ENCODE measurements at places on chromosomes 12 and 14. TPM values are rescaled to one million over a fixed set of nuclear protein-coding genes. Genes with fewer than 3 reads are reported as not detected.

ACSM4 gene
- total RNA-seq, result not detected

CLECL1 gene
- not detected for total RNA-seq

CCER1 gene
- not detected for total RNA-seq

KITLG gene
- total RNA-seq, result 7.8 TPM

ITGB7 gene
- total RNA-seq, result 1.2 TPM

TSPAN11 gene
- total RNA-seq, result 3.9 TPM

GTF2A1 gene
- 53.5 TPM for total RNA-seq

ITFG2 gene
- total RNA-seq, result 22.9 TPM

CATSPERB gene
- total RNA-seq, result 0.30 TPM

DNA sequence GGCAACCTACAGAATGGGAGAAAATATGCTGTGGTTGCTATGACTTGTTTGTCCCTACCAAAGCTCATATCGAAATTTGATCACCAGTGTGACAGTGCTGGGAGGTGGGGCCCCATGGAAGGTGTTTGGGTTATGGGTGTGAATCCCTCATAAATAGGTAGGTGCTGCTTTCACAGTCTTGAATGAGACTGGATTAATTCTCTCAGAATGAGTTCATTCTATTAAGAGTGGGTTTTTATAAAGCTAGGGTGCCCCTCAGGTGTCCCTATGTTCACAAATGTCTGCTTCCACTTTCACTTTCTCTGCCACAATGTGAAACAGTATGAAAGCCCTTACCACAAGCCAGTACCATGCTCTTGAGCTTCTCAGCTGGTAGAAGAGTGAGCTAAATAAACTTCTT, 133.5 kb downstream of the CPNE8 start:
- H3K27ac ChIP-seq, result no peak overlapping the region
- no peak for DNase-seq
- no peaks in the 10 kb centered on the region for H3K4me1 ChIP-seq
- H3K36me3 ChIP-seq, result no peaks in the 10 kb centered on the region

DNA sequence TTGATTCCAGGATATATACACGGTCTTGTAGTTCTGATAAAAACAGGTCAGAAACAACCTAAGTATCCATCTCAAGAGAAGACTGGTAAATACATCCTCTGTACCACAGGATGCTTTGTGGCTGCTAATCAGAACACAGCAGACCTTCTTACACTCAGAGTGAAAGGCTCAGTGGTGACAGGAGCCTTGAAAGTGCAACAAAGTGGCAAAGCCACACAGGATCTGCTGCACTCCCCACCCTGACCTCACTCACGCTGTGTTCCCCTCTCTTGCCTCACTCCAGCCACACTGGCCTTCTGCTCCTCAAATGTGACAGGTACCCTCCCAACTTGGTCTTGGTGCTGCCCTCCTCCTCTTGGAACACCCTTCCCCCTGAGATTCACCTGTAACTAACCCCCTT, 98.1 kb upstream of the GRIP1 start:
- no peaks in the 10 kb centered on the region for H3K36me3 ChIP-seq
- H3K27me3 ChIP-seq, result no peaks in the 10 kb centered on the region
- H3K27ac ChIP-seq, result no peak overlapping the region
- no peaks in the 10 kb centered on the region for H3K4me1 ChIP-seq
- no peak overlapping the region for H3K4me3 ChIP-seq
- no peak for DNase-seq

GRCh38 chr12:12803186-12803585, 10.0 kb upstream of the DDX47 start:
- H3K4me3 ChIP-seq, result no peak overlapping the region
- H3K36me3 ChIP-seq, result no peaks in the 10 kb centered on the region
- no peak for DNase-seq
- no peaks in the 10 kb centered on the region for H3K27me3 ChIP-seq

GRCh38 chr12:52264435-52264825, 10.0 kb upstream of the KRT86 start:
- no peak overlapping the region for H3K4me3 ChIP-seq
- peaks cover 3% of the 10 kb centered on the region for H3K27me3 ChIP-seq
- H3K27ac ChIP-seq, result no peak overlapping the region
- no peaks in the 10 kb centered on the region for H3K4me1 ChIP-seq

DNA sequence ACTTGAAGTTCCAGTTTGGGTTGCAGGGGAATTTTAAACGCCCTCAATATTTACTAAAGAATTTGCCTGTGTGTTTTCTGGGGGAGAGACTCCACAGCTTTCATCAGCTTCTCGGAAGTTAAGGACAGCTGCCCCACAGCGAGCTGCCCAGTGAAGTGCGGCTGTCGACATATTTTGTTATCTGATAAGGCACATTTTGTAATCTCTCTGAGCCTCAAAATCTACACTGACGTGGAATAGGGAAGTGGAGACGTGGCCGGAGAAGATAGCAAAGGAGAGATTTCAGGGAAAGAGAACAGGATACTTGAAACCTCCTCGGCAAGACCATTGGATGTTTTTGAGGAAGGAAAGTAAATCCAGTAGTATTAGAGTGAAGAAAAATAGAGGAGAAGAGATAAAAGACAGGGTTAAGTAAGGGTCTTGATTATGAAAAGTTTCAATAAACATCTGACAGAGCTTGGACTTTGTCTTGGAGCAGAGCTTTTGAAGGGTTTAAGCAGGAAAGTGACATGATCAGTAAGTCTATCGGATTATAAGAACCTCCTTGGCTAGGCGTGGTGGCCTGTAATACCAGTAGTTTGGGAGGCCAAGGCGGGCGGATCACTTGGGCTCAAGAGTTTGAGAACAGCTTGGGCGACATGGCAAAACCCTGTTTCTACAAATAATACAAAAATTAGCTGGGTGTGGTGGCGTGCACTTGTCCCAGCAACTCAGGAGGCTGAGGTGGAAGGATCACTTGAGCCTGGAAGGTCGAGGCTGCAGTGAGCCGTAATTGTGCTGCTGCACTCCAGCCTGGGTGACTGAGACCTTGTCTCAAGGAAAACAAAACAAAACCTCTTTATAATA, 1.1 kb downstream of the POLR3B start:
- H3K27ac ChIP-seq, result no peak overlapping the region
- H3K27me3 ChIP-seq, result no peaks in the 10 kb centered on the region
- peak overlapping the region; percentile 64 for H3K4me3 ChIP-seq
- no peak for DNase-seq

GRCh38 chr12:68867606-68868005, 59.6 kb downstream of the MDM2 start:
- no peak overlapping the region for H3K4me3 ChIP-seq
- H3K36me3 ChIP-seq, result no peaks in the 10 kb centered on the region
- H3K27ac ChIP-seq, result no peak overlapping the region
- DNase-seq, result no peak
